Activated CD8-positive, alpha-beta memory T cell treated with anti-CD3 and anti-CD28 coated beads, Interleukin-2, amount 10 ng/mL, durations not matched to agents 7 days and 5 days (primary cell): ENCODE measurements at places on chromosomes 5 and 9.

DNA sequence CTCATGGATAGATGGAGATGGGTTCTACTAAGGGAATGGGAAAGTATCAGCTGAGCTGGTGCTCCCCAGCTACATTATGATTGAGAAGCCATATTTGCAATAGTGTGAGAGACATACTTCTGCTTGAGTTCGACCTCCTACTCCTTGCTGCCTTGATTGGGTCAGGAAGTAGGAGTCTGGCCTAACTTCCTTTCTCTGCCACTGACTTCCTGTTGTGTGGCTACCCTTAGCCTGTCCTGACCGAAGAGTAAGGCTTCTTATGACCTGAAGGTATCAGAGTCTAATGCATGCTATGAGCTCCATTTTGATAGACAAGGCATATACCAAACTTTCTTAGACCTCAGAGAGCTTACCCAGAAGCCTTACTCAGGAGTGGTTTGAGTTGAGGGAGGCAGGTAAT is 53.9 kb downstream of the OSTF1 start:
- DNase-seq: peak; percentile 68

- no peak for DNase-seq
Observed at GRCh38 chr9:120914953-120915352, 11.6 kb downstream of the TRAF1 start.

DNA sequence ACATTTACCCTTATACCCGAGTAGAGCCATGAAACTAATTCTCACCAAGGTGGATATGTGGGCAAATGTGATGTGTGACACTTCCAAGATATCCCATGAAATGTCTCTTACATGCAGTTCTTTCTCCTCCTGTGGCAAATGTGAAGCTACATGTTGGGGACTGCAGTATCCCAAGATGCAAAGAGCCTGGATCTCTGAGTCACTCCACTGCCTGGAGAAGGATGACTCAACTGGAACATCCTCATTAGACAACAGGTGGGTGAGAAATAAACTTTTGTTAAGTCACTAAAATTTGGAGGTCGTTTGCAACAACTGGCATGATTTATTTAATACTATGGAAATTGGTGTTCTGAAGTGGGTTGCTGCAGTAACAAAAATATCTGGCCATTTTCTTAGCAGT is 36.5 kb upstream of the TENT4A start:
- no peak for DNase-seq

DNA sequence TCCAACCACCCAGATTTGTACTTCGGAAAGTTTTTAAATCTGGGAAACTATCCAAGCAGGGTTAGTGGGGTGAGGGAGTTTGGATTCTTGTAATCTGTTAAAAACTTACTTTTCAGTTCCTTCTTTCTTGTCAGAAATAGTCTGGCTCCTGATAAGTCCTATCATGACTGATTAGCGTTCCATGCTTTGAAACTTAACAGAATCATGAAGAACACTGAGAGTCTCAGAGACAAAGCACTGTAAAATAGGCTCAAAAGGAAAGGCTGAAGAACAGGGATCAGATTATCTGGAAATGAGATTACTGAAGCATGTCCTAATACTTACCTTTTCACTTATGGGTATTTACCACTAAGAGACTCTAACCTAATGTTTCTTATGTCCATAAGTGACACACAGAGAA is 242.5 kb downstream of the ARRDC3 start:
- no peak for DNase-seq

- DNase-seq: no peak
Observed at GRCh38 chr9:18060269-18060934, 413.6 kb upstream of the ADAMTSL1 start.

DNA sequence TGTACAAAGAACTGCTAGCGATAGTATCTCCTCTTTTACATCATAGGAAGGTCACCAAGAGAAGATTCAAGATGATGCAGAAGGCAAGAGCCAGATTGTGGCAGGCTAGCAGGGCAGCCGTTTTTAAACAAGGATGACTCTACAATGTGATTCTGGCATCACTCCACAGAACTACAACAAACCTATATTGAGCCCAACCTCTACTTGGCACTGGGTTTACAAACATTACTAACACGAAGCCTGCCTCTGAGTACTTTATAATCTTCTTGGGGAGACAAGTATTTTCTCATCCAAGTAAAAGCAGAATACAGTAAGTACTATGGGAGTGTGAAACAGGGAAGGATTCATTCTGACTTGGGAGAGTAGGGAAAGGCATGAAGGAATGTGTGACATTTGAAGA is 448.6 kb downstream of the ZNF608 start:
- no peak for DNase-seq

- DNase-seq: no peak
Observed at GRCh38 chr5:132237670-132238069, 10.0 kb upstream of the P4HA2 start.

- peak; percentile 61 for DNase-seq
Observed at GRCh38 chr9:104863180-104863883, 64.6 kb downstream of the ABCA1 start.

- DNase-seq: no peak
Observed at GRCh38 chr9:87239312-87239711, 258.4 kb upstream of the DAPK1 start.

DNA sequence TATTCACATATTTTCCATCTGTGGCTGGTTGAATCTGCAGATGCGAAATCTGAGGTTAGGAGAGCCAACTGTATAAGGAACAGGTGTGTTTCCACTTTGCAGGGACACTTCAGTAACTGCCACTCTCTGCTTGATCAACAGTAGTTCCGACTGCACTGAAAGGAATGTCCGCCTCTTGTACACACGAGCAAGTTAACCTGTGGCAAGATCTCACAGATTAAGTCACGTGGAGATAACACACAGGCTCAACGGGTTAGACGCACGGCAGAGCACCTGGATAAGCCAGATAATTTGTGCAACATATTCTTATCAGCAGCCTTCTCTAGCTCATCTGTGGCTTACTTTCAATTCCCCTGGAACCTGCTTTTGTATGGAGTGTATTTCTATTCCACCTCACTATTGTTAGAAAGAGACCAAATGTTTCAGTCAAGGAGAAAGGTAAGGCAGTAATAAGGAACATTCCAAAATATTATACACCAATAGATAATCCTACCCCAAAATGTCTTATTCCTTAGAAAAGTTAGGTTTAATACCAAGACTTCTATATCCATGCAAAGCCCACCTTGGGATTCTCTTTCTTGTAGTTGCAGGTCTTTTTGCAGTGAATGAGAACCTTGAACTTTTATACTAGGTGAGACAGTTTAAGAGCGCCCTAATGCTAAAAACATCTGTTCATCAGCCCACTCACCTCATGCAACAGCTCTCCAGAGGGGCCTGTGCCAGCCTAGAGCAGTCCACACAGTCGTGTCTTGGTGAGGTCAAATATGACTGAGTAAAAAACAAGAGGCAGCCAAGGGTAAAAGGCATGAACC is 6.5 kb upstream of the C9 start:
- no peak for DNase-seq

DNA sequence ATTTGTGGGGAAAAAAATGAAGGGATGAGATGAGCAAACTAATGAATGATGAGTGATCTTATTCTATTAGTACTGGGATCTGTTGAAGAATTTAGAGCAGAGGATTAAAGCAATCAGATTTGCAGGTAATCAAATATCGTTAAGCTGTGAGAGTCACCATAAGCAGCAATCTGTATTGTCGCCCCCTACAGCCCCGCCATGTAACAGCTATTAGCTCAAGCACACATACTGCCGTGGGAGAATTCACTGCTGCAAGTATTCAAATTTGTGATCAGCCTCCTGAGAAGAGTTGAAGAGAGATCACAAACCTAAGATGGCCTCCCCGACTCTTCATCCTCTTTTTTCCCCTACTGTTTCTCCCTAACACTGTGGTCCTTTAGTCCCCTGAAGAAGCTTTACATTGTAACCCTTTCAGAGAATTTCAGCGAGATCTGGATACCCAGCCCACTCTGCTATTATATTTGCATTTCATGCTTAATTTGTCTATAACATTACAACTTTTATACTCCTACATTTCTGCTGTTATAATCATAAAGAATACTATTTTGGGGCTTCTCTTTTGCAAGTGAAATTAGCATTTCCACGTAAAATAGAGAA is 28.5 kb upstream of the PHF24 start:
- no peak for DNase-seq

- no peak for DNase-seq
Observed at GRCh38 chr5:112445626-112446350, 26.7 kb upstream of the EPB41L4A start.

DNA sequence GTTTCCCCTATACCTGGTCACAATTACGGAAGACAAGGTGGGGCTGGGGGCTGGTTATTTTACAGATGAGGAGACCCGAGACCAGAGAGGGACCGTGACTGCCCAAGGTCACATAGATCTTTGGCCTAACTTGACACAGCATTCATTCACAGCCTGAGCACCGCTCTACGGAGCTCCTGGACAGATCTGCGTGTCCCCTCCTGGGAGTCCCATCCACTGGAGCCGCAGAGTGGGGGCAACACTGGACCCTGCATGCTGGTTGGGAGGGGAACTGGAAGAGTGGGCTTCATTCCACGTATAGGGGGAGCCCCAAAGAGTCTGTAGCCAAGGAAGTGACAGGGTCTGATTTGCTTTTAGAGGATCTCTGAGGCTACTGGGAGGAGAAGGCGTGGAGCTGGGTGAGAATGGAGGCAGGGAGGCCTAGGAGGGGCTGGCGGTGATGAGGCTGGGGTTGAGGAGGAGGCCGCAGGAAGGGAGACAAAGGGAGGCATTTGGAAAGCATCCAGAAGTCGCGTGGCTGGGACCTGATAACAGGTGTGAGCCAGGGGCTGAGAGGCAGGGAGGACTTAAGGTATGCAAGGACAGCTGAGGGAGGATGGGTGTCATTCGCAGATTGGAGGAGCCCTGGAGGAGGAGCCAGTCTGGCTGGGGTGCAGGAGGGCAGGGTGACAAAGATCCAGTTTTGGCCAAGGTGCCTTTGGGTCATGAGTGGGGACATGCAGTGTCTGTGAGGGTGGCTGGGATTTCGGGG is 64.3 kb upstream of the IER5L start:
- DNase-seq: no peak

- DNase-seq: no peak
Observed at GRCh38 chr5:142023836-142024235, 11.0 kb upstream of the GNPDA1 start.

DNA sequence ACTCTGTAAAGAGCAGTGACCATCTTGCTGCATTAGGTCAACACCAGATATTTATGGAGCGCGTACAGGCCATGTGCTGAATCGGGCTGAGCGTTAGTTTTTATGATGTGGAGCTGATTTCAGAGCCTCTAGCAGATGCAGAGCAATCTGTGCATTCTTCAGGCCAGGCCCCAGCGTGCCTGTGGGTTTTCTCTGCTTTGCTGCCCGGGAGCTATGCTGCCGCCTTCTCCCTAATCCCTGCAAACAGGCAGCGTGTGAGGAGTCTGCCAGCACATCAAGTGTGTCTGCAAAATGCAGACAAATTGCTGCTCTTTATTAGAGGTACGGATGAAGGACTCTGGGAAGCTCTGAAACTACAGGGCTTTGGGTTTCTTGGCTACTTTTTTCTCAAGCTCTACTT is 170.0 kb downstream of the NTRK2 start:
- no peak for DNase-seq

- DNase-seq: no peak
Observed at GRCh38 chr5:62090953-62091352, 215.1 kb upstream of the KIF2A start.

DNA sequence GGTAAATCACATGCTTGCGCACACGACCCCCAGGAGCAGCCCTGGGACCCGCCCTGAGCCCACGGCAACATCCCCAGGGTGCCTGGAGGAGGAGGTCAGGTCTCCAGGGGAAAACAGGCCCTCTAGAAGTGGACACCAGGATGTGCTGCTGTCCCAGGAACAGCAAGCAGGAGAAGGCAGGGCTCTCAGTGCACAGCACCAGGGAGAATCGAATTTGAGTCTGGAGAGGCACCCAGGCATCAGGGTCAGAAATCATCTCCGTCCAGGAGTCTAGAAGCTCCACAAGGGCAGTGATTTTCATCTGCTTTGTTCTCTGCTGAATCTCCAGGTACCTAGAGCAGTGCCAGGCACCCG is 93.6 kb downstream of the PAX5 start:
- no peak for DNase-seq

- DNase-seq: no peak
Observed at GRCh38 chr9:7509576-7510145, 289.9 kb downstream of the DMAC1 start.

DNA sequence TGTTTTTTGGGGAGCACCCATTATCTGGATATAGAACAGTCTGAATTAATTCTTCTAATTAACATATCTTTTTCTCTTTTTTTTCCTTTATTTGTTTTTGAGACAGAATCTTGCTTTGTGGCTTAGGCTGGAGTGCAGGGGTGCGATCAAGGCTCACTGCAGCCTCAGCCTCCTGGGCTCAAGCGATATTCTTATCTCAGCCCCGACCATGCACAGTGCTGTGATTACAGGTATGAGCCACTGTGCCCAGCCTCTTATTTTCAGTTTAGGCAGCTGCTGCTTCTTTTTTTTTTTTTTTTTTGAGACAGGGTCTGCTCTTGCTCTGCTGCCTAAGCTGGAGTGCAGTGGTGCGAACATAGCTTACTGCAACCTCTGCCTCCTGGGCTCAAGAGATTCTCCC is 20.2 kb downstream of the UBE2R2 start:
- no peak for DNase-seq

DNA sequence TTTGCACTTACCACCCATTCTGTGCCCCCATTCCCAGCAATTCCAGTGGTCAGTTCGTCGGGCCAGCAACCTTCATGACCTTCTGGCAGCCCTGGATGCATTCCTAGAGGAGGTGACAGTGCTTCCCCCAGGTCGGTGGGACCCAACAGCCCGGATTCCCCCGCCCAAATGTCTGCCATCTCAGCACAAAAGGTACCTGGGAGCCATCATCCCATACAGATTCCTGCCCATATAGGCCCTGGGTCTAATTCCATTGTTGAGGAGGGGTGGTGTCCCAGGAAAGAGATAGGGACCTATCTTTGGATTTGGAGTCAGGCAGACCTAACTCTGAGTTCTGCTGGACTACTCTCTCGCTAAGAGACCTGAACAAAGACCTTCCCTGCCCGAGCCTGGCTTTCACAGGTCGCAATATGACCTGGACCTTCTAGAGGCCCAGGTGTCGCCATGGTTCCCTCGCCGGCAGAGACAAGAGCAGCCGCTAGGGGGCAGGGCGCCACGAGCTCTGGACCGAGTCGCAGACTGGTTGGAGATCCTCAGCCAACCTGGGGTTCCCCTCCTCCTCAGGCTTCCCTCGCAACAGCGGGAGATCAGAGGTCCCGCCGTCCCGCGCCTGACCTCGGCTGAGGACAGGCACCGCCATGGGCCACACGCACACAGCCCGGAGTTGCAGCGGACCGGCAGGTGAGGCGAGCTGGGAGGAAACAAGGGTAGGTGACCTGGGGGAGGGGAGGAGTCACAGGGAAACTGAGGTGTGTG is 3.1 kb downstream of the SLC4A9 start:
- peak; percentile 88 for DNase-seq

GRCh38 chr9:122158202-122158601 is 1.4 kb downstream of the NDUFA8 start:
- DNase-seq: no peak

GRCh38 chr5:142356349-142356715 is 31.5 kb upstream of the SPRY4 start:
- no peak for DNase-seq

- DNase-seq: no peak
Observed at GRCh38 chr5:172871982-172872381, 37.9 kb downstream of the ERGIC1 start.

GRCh38 chr9:124000161-124000783 is 11.3 kb upstream of the LHX2 start:
- no peak for DNase-seq
